ENCODE measurements at places on chromosomes 3 and 15.

DNA sequence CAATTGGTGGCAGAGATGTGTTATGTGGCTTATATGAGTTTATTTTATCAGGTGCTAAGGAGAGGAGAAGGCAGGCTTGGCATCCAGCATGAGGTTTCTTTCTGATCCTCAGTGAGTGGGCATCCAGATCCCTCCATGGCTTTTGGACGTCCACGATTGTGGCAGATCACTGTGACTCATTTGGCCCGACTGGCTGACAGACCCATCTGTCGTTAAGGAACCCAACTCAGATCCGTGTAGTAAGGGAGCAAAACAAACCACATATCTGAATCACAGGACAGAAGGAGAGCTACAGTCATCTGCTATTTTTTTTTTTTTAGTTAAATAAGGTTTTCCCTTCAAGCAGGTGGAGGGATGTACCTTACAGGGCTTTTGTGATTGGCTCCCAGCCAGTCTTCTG is 197.0 kb upstream of the KCNH8 start:
- DNase-seq = no peak

DNA sequence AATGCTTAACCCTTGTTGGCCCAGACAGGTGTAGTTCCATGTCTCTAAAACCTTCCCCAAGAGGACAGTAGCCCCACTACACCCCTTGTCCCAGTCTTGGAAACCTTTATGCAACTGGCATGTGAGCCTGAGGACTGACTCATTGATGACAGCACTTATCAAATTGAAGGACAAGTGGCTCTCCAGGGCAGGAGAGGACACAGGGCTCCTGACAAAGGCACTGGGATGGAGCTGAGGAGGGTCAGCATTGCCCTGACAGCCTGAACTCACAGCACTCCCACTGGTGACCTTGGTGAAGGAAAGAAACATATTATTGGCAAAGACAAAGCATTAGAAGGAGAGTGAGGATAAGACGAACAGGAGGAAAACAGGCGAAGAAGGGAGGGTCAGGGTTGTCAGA is 139.9 kb downstream of the EPHB1 start:
- no peak for DNase-seq

DNA sequence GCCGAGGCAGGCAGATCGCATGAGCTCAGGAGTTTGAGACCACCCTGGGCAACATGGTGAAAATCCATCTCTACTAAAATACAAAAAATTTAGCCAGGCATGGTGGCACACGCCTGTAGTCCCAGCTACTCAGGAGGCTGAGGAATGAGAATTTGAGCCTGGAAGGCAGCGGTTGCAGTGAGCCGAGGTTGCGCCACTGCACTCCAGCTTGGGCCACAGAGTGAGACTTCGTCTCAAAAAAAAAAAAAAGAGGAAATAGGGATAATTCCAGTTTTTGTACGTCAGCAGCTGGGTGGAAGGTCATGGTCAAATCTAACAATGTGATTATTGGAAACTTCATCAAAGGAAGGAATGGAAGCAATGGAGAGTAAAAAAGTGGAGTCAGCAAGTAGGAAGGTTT is 3.1 kb downstream of the CMC1 start:
- no peak for DNase-seq

- DNase-seq = peak; percentile 51
Observed at GRCh38 chr3:41259449-41260062, 60.3 kb downstream of the CTNNB1 start.

DNA sequence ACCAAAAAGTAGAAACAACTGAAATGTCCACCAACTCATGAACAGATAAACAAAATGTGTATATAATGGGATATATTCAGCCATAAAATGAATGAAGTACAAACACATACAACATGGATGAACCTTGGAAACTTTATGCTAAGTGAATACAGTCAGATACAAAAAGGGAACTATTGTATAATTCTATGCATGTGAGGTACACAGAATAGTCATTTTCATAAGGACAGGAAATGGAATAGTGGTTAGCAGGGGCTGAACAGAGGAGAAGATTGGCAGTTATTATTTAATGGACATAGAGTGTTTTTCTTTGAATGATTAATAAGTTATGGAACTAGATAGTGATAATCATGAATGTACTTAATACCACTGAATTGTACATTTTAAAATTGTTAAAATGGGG is 20.0 kb upstream of the TRANK1 start:
- no peak for DNase-seq

DNA sequence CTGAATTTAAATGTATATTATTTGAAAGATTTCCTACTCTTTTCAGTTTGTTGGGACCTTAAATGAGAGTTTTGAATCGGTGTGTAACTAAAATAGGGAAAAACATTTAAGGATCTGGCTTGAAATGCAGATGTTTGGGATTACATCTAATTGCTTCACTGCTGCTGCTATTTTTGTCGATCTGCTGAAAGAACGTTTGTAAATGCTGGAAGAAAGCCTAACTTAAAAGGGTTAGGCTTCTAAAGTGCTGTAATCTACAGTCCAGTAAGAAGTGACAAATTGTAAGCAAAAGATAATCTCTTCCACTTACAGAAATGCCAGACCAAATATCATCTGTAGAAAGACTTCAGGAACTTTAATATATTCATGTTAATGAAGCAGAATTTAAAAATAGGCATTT is 691.6 kb downstream of the ZNF385D start:
- no peak for DNase-seq

DNA sequence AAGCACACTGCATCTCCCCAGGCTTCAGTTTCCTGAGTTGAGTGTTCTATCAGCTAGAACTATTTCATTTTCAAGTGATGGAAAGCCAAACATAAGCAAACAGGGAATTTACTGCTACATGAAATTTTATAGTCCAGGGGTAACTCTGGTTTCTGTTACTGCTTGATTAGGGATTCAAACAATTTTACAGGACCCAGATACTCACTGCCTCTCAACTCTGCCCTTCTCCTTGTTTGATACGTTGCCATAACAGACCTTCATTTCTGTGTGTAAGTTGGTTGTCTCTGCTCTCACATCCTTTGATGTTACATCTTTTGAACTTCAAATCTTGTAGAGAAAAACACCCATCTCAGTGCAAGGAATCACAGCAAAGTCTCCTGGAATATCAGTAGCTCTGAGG is 572.7 kb downstream of the UNC13C start:
- DNase-seq = no peak

GRCh38 chr15:85890620-85890980 is 95.9 kb upstream of the KLHL25 start:
- DNase-seq = no peak

GRCh38 chr3:126751611-126752302 is 47.7 kb downstream of the CHCHD6 start:
- DNase-seq = no peak

DNA sequence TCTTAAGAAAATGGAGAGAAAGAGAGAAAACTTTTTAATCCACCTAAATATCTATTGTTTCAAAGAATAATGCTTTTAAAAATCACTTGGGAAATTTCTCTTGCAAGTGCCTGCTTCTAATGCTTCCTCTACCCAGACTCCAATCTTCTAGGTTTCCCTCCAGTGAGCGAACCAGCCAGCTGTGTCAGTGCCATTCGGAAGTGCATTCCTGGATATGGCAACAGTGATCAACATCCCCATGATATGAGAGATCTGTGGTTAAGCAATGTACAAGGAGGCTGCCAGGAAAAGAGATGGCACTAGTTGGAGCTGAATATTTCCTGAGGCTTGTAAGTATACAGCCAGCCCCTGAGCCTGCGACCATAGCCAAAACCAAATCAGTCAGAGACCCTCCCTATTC is 53.3 kb upstream of the KCNMB2 start:
- DNase-seq = no peak

GRCh38 chr3:81531846-81532245 is 229.6 kb downstream of the GBE1 start:
- DNase-seq = no peak

DNA sequence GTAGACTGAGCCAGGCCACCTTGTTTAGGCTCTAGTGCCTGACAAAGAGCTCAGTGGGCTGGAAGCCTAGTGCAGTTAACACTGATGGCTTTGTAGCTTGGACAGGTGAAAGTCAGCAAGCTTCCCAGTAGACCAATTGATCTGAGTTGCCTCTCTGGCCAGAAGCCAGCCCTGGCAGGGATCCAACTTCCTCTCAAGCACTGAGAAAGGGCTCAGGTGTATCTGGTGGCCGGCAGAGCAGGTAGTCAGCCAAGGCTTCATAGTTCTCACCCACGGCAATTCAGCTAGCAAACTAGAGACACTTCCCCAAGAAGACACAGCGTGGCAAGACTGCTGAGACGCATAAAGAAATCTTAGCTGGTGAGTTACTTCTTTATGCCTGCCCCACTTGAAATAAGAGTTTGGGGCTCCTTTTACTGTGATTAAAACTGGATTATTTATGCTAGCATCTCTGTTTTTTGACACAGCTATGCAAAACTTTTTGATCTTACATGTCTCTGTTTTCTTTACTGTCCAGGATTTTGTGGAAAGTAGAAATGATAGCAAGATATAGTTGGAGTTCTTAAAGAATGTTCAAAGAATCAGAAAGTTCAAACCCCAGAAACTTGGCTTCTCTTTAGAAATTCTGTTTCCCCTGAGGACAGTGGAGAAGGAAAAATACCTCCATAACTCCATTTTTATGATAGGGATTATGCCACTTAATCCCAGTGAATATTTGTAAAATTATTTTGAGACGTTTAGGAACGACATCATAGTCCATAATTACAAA is 8.4 kb upstream of the CA12 start:
- DNase-seq = no peak

GRCh38 chr3:8345398-8345797 is 156.2 kb upstream of the LMCD1 start:
- no peak for DNase-seq

DNA sequence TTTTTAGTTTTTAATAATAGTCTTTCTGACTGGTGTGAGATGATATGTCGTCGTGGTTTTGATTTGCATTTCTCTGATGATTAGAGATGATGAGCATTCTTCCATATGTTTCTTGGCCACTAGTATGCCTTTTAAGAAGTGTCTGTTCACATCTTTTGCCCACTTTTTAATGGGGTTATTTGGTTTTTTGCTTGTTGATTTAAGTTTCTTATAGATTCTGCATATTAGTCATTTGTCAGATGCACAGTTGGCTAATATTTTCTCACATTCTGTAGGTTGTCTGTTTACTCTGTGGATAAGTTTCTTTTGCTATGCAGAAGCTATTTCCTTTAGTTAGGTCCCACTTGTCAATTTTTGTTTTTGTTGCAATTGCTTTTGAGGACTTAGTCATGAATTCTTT is 185.4 kb downstream of the SUCNR1 start:
- peak; percentile 80 for DNase-seq

DNA sequence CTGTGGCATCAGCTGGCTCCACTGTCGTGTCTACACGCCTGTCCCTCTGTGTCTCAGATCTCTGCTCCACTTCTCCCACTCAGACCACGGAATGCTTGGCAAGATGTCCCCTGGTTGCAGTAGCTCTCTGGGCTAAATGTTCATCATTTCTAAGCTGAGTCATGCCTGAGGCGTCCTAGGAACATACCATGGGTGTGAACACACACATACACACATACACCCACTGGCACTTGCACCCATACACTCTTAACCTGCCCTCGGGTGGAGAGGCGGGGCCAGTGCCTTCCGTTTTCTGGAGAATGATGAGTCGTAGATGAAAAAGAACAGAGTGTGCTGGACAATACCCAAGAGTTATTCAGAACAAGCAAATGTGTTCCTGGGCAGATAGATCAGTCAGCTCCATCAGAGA is 72.4 kb downstream of the SENP2 start:
- peak; percentile 99 for DNase-seq

DNA sequence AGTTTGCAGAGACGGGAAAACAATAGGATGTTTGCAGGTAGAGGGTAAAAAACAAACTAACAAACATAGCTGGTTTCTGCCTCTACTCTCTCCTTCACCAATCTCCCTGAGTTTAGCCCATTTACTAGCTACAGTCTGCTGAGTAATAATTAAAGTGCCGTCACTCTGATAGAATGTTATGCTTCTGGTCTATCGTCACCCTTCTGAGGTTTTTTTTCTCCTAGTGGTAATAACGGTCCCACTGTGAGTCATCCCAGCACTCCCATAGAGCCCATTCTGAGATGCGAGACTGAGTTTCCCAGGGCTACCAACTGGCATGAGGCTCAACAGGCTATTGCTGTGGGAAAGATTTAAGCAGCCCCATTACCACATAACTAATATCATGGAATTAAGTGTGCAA is 56.4 kb downstream of the PLAAT1 start:
- DNase-seq = peak; percentile 17

DNA sequence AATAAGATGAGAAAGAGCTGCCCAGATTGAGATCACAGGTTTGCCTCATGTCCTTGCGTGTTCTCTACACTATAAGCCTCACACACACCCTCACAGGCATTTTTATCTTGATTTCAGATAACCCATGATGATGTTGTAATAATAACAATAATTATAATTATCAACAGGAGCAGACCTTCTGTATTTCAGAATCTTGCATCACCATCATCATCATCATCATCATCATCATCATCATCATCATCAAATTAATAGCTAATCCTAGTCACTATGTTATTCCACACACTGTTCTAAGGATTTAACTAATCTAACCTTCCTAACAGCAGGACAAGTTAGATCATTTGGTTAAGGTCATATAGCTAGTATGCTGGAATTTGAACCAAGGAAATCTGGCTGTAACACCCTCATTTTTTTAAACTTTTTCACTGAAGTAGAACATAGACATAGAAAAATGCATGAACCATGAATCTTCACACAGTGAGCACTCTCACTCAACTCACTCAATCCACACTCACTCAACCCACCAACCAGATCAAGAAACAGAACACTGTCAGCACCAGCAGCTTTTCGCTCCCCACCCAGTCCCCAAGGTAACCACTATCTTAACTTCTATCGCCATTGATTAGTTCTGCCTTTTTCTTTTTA is 1.8 kb upstream of the SH2D7 start:
- no peak for DNase-seq

- DNase-seq = no peak
Observed at GRCh38 chr15:63335543-63336240, 46.0 kb downstream of the CA12 start.

DNA sequence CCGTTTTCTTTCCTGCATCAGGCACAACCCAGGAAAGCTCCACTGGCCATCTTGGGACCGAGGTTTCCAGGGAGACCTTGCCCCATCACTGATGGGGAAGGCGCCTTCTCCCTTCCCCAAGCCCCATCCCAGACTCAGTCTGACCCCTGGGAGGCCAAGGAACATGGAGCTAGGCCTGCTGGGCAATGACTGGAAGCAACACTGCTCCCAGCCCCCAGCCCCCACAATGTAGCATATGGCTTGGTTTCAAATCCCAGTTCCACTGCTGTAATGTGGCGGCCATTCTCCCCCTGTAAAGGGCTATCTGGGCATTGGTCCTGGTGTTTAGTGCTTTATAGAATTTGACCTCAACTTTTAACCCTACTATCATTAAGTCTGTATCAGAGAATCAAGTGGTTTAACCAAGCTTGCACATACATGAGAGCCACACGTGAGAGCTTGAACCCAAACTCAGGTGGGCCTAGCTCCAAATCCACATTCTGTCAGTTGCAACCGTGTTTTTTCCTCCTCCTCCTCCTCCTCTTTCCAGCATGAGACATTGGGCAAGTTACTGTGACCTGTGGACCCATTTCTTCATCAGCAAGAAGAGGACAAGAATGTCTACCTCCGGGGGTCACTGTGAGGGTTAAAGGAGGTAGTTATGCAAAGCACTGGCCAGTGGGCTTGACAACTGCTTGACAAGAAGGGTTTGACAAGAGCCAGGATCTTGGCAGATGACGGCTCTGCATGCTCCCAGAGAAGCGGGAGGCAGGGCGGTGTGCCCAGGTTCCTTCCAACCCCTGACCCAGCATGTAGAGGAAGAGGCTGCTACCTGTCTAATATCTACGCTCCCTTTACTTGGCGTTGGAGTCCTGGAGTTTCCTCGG is 37.4 kb downstream of the KLHL25 start:
- no peak for DNase-seq

Measured in fibroblast of skin of back (primary cell).